ENCODE measurements at places on chromosomes 2 and 18.
A peak's percentile ranks its signal among the peaks of the same experiment; 100 is the strongest.

DNA sequence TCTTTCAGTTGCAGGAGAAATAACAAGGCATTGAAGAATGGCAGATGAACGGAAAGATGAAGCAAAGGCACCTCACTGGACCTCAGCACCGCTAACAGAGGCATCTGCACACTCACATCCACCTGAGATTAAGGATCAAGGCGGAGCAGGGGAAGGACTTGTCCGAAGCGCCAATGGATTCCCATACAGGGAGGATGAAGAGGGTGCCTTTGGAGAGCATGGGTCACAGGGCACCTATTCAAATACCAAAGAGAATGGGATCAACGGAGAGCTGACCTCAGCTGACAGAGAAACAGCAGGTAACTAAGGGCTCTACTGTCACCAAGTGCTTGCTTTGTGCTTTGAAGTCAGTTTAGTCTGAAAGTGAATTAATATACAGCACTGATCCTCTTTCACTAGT lies 118.5 kb upstream of the UNC80 start:
- no peak for DNase-seq

DNA sequence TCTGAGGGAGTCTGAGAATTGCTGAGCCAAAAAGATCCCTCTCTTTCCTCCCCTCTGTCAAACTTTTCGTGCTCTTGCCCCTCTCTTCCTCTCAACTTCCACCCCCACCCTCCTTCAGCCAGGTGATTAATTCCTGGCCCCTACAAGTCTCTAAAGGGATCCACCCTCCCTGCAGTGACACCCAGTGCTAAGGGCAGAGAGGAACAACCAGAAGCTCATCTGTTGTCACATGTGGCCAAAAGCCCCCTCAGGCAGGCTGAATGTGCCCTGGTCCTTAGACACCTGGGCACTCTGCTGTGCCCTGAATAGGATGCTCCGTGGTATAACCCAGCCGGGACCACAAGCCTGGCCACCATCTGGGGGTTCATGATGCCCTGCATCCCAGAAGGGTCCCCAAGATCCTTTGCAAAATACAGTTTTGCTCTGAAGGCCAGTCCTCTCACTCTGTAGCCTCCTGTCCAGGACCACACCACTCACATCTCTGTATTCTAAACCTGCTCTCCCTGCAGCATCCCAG lies 234.4 kb downstream of the BCL11A start:
- no peak for DNase-seq

GRCh38 chr2:241835611-241836010 lies 23.1 kb downstream of the PDCD1 start:
- DNase-seq = no peak

DNA sequence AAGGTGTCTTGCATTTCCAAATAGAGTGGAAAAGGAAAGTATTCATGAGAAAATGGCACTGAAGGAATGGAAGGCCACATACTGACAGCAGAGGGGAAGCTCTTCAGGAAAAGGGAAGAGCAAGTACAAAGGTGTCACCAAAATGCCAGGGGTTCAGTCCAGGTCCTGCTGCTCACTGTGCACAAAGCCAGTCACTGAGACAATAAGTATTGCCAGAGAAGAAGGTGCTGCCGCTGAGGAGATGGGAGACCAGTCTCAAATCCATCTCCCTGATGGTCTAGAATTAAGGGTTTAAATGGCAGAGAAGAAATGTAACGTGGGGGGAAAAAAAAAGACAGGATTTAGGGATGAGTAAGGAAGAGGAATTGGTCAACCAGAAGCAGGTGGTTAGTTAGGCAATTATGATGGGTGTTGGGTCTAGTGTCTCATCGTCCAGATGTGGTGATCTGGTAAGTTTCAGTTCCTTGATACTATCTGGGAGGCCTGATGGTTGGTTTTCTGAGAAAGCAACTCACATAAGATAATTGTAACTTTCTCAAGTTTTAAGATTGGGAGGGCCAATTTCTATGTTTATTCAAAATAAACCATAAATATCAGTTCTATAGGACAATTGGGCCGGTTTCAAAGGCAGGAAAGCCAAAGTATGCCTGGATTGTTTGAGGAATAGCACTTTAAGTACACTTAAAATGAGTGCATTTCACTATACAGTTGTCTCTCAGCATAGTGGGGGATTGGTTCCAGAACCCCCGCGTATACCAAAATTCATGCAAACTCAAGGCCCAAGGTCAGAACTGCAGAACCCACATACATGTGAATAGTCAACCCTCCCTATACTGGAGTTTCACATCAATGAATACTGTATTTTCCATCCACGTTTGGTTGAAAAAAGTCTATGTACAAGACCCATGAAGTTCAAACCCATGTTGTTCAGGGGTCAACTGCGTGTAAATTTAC lies 109.1 kb upstream of the DNAJC10 start:
- DNase-seq = no peak

- DNase-seq = peak; percentile 32
Measured at GRCh38 chr2:160054984-160055725, 7.3 kb downstream of the PLA2R1 start.

DNA sequence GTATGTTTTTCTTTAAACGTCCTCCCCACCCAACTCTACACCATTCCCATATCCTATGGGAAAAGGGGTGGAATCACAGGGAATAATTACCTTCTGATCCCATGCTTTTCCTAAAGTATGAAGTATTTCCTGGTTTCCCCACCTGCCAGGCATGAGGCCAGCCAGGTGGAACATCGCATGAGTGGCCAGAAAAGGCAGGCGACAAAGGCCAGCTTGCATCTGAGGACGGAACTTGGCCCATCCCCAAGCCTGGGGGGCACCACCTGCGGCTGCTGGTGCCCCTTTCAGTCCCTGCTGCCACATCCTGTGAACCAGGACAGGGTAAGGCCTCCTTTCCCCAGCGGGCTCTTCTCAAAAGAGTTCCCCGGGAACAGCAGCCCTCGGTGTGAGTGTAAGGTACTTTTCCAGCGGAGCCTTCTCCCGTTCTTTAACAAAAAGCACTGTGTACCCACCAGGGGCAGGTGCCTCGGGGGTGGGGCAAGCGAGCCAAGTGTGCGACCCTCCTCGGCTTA lies 1.2 kb upstream of the ERFE start:
- DNase-seq = no peak

GRCh38 chr2:182447863-182448262 lies 21.0 kb upstream of the PDE1A start:
- DNase-seq = no peak

DNA sequence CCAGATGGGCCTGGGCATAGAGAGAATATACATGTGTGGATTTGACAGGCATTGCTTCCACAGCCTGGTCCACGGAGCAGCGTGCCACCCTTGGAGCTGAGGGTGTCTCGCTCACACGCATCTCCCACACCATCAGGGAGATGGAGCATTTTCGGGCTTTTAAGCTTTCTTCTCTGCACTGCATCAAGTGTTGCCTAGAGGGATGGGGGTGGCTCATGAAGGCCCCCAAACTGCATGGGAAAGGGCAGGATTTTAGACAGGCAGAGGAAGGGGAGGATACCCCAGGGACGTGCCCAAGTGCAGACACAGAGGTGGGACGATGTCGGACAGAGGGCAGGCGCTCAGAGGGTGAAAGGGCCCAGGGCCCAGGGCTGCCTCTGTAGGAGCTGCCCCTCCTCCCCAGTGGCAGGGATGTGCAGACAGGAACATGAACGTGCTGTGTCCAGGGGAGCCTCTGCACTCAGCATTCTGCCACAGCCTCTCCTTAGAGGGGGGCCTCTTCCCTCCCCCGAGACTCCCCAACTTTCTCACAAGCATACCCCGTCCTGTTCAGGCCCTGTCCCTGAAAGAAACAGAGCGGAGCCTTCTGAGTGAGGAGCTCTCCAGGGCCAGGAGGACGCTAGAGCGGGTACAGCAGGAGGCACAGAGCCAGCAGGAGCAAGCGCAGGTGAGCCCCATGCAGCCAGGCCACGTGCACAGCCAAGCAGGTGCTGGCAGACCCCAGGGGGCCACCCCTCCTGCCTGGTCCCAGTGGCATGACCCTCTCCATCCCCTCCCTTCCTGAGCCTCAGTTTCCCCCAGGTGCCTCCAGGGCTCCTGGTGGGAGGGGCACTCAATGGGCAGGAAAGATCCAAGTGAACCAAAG lies 42.9 kb upstream of the SNED1 start:
- no peak for DNase-seq

- DNase-seq = no peak
Measured at GRCh38 chr2:71721669-71722068, 268.3 kb downstream of the DYSF start.

DNA sequence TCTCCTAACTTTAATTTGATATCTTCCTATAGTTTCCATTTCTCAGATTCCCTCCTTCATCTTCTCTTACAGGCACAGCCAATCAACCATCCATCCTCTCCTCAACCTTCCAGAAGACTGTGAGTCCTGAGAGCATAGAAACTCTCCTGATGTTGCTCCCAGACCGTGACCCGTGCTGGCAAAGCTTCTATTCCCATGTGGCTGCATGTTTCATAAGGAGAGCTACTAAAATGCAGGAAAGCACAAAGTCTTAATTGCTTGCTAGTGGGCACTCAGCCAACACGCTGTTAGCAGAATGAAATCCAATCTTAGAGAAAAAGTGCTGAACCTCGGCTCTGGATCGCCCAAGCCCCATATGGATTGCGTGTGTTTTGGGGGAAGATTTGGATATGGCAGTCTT lies 1244.7 kb upstream of the ZEB2 start:
- peak; percentile 33 for DNase-seq

Data from uterus (tissue), 4 donors.